ENCODE measurements at places on chromosomes 7 and 10. TPM values are rescaled to one million over a fixed set of nuclear protein-coding genes. Genes with fewer than 3 reads are reported as not detected.

The IKZF1 gene
- total RNA-seq: 6.5 TPM

The SPDYE16 gene
- 0.10 TPM for total RNA-seq

The ZNF22 gene
- total RNA-seq: 31.3 TPM

The VSIR gene
- total RNA-seq: 15.8 TPM

The LIPJ gene
- total RNA-seq: 0.49 TPM

DNA sequence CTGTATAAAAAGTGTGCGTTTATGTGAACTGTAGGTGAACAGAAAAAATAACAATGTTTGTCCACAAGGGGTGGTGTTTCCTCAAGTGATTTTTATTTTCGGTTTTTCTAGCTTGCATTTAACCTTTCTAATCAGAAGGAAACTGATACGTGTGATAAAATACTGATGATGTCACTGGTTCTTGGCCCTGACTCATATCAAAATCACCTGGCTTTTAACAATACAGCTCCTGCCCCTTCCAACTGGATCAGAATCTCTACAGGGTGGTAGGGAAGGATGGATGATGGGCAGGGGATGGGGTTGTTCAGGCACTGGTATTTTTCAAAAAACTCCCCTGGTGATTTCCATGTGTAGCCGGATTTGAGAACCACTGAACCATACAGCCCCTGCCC lies 10.9 kb downstream of the NPFFR1 start:
- no peak for DNase-seq

DNA sequence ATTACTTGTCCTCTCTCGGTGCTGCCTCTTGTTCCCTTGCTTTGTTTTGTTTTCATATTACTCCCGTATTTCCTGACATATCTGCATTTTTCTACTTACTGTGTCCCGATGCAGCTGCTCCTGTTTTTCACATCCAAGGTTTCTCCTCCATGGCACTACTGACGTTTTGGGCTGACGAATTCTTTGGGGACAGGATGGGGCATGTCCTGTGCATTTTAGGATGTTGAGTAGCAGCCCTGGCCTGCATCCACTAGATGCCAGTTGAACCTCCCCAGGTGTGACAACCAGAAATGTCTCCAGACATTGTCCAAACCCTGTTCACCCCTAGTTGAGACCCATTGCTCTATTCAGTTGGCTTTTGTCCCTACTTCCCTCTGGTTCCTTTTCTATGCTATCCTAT lies 12.4 kb downstream of the ZNF789 start:
- no peak for DNase-seq

- no peak for DNase-seq
Measured at GRCh38 chr7:151963895-151964870, 7.9 kb downstream of the GALNTL5 start.

GRCh38 chr10:119395280-119396007 lies 147.1 kb downstream of the RGS10 start:
- no peak for DNase-seq

DNA sequence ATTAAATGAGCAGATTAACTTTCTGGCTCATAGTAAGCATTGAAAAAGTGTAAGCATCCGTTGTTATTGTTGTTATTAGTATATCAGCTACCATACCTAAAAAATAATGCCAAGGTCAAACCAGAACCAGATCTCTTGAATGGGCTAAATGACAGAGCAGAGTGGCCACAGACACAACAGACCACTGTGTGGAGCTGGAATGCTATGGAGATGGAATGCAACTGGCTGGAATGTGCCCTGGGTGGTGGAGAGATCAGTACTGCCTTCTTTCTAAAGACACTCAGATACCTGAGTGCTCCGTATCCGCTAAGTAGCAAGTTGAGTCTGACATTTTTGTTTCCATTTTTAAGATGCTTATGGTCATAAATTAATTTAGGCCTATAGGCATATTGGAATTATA lies 20.5 kb upstream of the DNAJB12 start:
- no peak for DNase-seq

DNA sequence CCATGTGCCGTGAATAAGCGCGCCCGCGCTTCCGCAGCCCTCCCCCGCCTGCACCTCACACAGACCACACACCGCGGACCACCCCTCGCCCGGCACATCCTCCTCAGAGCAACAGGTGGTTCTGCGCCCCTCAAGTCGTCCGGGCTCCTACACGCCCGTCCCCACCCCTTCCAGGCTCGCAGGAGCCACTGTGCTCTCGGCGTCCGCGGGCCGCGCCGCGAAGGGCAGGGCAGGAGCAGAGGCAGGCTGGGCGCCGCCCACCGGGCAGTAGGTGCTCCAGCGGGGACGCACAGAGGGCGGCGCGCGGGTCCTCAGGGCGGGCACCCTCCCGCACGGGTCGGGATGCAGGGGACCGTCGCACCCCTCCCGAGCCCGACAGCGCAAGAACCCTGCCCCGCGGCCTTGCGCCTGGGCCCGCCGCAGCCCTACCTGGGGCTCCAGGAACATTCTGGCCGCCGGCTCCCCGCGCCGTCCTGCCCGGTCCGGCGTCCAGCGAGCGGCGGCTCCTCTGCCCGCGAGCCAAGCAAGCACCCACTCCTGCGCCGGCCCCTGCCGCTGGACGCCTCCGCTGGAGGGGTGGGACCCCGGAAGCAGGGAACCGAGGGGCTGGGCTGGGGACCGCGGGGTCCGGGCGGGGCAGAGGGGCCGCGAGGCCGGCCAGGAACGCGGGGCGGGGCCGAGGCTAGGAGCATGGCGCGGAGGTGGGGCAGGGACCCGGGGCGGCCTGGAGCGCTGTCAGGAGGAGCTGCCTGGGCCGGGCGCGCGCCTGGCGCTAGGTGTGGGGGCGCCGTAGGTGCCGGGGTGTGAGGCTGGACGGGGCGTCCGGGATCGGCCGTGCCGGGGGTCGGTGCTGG lies 37.4 kb downstream of the RASGEF1A start:
- DNase-seq: no peak

GRCh38 chr10:114647545-114648138 lies 10.4 kb downstream of the ABLIM1 start:
- no peak for DNase-seq

DNA sequence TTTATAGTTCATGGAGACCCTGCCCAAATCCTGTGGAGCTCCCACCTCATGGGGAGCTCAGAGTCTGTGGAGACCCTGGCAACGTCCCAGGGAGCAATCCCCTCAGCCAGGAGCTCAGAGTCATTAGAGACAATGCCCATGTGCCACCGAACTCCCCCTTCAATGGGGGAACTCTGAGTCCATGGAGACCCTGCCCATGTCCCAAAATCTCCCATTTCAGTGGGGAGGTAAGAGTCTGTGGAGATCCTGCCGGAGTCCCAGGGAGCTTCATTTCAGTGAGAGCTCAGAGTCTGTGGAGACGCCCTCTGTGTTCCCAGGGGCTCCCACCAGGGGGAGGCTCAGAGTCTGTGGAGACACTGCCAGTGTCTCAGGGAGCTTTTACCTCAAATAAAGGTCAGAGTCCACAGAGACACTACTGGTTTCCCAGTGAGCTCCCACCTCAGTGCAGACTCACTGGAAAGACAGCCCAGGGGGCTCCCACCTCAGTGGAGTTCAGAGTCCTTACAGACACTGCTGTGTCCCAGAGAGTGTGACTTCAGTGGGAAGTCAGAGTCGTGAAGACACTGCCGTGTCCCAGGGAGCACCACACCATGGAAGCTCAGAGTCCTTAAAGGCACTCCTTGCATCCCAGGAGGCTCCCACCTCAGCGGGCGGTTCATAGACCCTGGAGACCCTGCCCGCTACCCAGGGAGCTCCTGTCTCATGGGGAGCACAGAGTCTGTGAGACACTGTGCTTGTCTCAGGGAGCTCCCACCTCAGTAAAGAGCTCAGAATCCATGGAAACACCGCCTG lies 5.0 kb downstream of the MYO1G start:
- no peak for DNase-seq

DNA sequence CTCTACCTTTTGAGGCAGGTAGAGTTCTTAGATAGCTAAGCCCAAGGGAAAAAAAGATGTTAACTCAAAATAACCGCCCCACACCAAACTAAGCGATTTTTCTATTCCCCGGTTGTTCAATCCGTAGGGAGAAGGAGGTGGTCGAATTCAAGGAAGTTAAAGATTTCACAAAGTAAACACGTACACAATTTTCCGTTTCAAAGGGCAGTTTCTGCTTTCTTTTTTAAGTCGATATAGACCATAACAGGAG lies 842 bp downstream of the KBTBD2 start:
- peak; percentile 39 for DNase-seq

- DNase-seq: no peak
Measured at GRCh38 chr10:49446031-49446430, 50.1 kb upstream of the DRGX start.

DNA sequence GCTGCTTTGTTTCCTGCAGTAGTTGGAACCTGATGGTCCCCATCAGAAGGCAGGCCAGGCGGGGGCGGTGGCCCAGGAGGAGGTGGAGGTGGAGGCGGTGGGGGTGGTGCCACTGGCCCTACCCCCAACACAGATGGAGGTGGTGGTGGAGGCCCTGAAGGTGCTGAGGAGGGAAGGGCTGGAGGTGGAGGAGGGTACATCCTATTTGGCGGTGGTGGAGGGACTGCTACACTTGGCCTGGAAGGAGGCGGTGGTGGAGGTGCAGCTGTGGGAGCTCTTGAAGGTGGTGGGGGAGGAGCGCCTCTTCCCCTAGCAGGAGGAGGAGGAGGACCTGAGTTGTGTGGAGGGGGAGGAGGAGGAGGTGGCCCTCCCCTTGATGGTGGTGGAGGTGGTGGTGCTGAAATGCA lies 36.8 kb downstream of the LMOD2 start:
- no peak for DNase-seq

DNA sequence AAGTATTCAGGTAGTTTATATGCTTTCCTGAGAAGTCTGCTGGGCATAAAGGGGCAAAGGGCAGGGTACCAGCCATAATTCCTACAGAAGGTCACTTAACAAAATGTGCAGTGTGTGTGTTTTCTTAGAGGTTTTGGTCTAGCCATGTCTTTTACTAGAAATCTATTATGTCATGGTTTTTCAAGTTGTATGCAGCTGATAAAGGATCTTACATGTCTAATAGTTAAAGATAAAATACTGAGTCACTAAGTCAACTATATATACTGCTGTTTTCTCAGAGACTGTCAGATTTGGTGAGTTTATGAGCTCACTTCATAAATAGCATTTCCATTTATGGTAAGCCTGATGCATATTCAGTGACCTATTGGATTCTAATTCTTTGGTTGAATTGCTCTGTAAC lies 7.7 kb downstream of the CASP2 start:
- no peak for DNase-seq

DNA sequence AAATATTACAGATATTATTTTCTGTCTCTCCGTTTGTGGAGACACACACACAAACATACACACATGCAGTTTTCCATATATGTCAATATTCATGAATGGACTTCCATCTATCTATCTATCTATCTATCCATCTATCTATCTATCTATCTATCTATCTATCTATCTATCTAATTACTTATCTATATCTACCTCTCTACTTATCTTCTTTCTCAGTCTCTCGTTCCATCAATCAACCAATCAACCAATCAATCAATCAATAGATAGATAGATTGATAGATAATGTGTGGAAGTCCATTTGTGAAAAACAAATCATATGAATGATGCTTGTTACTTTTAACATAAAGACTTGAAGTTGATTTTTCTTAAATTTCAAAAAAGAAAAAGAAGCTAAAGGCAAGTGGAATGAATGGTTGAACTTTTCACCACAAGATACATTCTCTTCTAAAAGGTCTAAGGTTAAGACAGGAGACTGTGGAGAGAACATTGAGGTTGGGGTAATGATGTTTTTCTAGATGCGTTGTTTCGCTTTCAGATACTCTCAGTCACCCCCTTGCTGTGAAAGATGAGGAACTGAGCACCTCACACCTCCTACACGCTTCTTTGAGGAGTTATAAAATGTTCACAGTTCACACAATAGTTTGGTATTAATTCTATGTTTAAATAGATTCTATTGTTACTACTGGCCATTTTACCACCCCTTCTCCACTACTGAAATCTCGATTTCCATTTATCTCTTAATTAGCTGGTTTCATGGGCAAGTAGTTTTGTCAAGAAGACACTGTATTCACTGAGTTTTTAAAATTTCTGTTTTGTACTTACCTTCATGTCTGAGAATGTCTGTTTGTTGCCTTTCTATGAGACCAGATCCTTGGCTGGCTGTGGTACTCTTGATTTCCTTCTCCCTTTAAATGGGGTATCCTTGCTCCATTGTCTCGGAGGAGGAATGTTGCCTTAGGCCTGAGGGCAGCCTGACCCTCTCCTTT lies 114.1 kb downstream of the EMX2 start:
- no peak for DNase-seq

GRCh38 chr7:149172534-149172920 lies 22.8 kb upstream of the ZNF282 start:
- no peak for DNase-seq
